ENCODE measurements at places on chromosomes 16 and 17. TPM values are rescaled to one million over a fixed set of nuclear protein-coding genes. Genes with fewer than 3 reads are reported as not detected.

- DNase-seq = no peak
- H3K4me3 ChIP-seq = no peak overlapping the region
- H3K27ac ChIP-seq = no peak overlapping the region
These were observed 605.5 kb downstream of the RBFOX1 start for GRCh38 chr16:7938175-7938574.

- peaks cover 70% of the 10 kb centered on the region for H3K27me3 ChIP-seq
- no peak overlapping the region for H3K4me3 ChIP-seq
- no peaks in the 10 kb centered on the region for H3K36me3 ChIP-seq
These were observed 83.5 kb downstream of the AMFR start for GRCh38 chr16:56341656-56342399.

- H3K27ac ChIP-seq = no peak overlapping the region
- H3K36me3 ChIP-seq = peaks cover 2% of the 10 kb centered on the region
- H3K4me3 ChIP-seq = no peak overlapping the region
- no peak for DNase-seq
- no peaks in the 10 kb centered on the region for H3K27me3 ChIP-seq
- H3K4me1 ChIP-seq = no peaks in the 10 kb centered on the region
These were observed 41.8 kb downstream of the NOL11 start for GRCh38 chr17:67759355-67760171.

DNA sequence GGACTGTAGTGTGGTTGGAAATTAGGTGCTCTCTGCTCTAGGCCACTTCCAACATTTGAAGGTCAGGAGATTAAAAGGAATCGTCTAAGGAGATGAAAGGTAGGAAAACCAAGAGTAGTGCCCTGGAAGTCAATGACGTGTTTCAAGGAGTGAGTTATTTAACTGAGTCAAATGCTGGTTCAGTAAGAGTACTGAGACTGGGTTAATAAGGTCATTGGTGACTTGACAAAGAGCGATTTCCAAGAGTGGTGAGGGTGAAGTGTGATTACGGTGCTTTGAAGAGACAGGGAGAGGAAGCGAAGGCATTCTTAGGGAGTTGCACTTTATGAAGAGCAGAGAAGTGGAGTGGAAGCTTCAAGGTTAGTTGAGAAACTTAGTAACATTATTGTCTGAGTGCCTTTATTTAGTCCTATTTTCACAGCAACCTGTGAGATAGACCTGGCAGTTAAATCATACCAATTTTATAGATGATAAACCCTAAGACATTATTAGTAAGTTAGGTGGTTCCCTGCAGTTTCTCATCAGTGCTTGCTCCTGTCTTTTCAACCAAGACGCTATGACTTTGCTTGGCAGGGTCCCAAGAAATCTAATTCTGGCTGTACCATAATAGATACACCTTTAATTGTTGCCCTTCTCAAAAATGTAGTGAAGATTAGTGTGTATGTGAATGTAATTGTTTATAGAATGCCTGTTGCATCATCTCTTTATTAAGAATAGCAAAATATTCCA is 5.9 kb downstream of the ZNF207 start:
- H3K36me3 ChIP-seq = peaks cover 18% of the 10 kb centered on the region
- peaks cover 47% of the 10 kb centered on the region for H3K4me1 ChIP-seq
- no peak for DNase-seq
- no peak overlapping the region for H3K4me3 ChIP-seq

Gene SLC16A6
- total RNA-seq = 0.67 TPM

Gene CD79B
- not detected for total RNA-seq
